CD4-positive, alpha-beta T cell treated with Interleukin-21 for 1 hour (primary cell): ENCODE measurements at places on chromosomes 7 and 10.

- no peak for DNase-seq
Measured at GRCh38 chr7:21450941-21451340, 23.1 kb downstream of the SP4 start.

DNA sequence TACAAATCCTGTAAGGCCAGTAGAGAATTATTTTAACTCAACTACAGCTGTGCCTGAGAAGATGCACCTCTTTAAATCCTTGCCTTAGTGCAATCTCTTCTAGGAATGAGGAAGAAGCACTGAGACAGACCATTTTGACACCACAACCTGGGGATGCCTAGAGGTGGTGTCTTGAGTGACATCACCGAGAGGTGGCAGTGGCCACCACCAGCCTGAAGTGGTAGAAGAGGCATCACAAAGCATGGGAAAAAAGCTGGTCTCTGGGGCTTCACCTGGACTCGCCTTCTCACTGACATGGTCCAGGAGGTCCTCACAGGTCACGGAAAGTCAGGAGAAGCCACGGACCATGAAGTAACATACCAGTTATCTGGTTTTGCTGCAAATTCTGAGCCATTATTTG is 99.2 kb upstream of the PDLIM1 start:
- no peak for DNase-seq

- peak; percentile 4 for DNase-seq
Measured at GRCh38 chr7:132575419-132575981, 770 bp downstream of the PLXNA4 start.

DNA sequence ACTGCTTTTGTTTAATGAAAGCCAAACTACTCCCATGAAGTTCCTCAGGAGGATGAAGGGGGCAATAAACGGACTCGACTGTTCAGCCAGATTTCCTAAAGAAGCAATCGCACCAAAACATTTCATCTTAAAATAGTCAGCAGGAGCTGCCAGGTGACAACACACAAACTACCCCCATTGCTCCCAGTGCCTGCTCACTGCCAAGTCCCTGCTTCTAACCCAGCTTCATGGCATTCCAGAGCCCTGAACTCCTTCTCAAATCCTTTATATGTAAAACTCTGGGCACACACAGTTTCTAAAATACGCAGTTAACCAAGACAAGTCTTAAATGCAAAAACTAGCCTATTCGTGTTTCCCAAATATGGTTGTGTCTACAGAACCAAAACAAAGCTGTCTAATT is 110.0 kb downstream of the SORBS1 start:
- DNase-seq: no peak

DNA sequence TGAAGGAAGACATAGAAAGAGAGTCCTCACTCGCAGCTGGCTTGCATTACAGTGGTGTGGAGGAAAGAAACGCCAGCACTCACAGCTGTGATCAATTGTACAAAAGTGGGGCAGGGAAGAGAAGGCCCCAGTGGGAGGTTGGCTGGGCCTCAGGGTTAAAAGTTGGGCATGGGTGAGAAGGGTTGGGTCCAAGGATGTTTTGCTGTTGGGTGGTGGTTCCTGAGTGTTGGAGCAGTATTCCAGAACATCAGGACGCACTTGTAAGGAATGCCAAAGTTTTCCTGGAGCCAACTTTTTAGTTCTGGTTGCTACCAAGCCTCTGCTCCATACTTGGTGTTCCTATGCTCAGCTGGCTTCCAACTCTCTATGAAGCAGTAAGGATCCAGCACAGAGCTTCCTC is 55.4 kb upstream of the MKRN1 start:
- no peak for DNase-seq

DNA sequence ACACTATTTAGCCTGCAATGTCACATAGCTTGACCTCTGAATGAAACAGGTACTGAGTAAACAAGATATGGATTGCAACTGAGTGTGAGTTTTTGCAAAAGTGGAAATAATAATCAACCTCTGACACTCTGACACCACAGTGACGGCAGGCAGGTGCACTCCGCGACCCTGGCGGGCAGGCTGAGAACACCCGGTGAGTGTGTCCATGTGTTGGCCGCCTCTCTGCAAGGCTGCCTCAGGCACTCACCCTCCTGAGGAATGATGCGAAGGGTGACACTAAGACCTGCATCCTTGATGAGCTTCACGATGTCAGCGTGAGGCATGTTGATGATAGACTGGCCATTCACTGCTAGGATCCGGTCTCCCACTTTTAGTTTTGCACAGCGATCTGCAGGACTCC is 336.2 kb downstream of the PHTF2 start:
- no peak for DNase-seq

DNA sequence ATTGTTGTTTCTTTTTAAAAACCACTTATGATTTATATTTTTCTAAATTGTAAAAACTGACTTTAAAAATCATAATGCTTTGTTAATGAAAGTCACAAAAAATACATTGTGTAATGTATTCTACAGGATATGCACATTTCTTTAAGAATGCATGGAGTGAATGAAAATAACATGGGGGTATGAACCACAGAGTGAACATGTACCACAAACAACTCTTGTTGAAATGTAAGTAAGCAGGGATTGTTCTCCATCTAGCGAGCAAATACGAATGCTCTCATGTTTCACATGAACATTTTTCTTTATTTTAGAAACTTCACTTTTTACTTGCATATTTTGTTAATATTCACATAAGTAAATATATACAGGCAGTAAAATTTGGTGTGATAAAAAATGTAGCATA is 35.6 kb upstream of the LAMB4 start:
- DNase-seq: no peak

DNA sequence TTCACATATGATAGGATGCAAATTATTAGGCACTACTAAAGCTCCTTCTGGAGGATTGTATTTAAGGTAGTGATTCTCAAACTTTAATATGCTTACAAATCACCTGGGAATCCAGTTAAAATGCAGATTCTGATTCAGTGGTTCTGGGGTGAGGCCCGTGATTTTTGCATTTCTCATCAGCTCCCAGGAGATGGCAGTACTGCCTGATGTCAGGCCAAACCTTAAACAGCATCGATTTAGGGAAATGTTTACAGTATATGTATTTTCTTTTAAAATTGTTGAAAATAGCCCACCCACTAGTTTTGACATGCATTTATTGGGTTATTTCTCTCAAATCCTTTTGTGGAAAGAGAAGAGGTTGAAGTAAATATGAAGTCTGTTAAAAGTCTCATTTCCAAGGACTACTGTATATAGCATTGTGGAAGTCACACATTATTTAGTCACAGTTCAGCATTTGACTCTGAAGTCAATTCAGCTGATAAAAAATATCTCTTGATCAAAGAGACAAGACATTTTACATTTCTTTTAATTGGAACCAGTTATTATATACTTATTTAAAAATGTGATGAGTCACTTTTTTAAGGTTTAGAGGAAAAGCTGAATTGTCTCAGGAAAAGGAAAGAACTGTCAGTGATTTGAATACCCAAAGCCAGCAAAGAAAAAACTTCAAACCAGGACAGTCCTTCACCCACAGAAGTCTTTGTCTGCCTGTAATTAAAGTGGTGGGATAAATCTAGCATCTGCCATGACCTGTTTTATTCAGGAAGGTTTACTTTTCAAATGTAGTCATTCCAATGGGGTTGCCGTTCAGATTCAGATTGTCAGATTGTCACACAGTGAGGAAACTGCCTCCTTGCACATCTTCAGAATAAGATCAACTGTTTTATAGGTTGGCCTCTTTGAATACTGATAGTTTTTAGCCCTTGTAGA is 21.1 kb upstream of the HBP1 start:
- peak; percentile 55 for DNase-seq

DNA sequence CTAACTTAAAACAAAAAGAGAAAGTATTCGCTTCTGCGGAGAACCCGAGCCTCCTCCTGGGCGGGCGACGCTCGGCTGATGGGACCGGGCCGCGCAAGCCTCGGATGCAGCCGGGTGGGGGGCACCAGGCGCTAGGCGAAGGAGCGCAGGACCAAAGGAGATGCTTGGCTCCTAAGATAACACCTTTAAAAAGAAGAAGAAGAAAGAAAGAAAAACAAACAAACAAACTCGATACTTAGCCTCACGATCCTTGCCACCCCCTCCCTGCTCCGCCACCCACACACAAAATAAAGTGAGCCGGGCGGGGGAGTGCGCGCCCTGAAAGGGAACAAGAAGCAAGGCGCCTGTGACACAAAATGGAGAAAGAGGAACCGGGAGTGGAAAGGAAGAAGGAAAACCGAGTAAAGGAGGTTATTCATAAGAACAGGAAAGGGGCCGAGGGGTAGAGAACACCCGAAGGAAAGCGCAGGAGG is 34.0 kb upstream of the EBLN1 start:
- peak; percentile 74 for DNase-seq

DNA sequence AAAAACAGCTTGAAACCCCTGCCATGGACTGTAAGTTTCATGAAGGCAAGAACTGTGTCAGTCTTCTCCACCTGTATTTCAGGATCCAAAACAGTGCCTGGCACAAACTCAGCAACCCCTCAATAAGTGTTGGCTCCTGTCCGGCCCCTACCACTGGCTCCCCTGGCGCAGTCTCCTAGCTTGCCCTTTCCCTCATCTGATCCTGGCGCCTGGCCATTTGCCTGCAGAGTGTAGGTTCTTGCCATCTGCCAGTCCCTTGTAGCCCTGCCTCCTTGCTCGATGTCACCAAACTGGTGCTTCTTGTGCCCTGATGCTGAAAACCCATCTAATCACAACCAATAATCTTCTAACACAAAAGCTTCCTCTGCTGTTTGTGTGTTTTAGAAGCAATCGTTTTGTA is 60.4 kb downstream of the LGI1 start:
- DNase-seq: no peak

- no peak for DNase-seq
Measured at GRCh38 chr7:156494960-156495359, 145.6 kb upstream of the RNF32 start.

DNA sequence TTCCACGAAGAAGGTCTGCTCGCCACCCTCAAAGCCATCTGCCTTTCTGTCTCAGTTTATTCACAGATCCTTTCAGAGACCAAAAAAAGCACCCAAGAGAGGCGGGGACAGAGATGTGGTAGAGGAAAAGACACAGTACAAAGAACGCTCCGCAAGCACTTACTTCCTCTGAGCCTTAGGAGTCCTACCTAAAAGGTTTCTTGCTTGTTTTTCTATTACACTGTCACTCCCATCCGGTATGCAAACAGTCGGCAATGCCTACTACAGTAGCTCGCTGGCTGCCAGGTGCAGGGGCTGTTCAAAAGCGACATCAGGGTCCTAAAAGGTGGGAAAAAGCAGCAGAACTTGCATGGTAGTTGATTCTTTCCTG is 816 bp downstream of the TECPR1 start:
- DNase-seq: peak; percentile 74

DNA sequence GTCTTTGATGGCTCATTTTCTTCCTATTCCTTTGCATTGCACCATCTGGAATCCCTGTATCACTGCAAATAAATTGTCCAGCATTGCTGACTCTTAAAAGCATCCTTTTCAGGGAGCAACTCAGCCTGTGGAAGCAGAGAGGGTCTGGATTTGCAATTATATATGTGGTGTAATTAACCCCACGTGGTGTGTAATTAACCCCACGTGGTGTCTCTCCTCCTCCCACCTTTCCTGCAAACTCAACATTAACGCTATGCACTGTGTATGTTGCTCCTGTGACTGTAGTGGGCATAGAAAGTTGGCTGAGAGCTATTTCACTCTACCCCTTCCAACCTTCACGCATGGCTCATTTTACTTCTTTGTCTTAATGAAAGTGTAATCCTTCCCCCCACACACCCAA is 689.0 kb upstream of the COBL start:
- DNase-seq: no peak

DNA sequence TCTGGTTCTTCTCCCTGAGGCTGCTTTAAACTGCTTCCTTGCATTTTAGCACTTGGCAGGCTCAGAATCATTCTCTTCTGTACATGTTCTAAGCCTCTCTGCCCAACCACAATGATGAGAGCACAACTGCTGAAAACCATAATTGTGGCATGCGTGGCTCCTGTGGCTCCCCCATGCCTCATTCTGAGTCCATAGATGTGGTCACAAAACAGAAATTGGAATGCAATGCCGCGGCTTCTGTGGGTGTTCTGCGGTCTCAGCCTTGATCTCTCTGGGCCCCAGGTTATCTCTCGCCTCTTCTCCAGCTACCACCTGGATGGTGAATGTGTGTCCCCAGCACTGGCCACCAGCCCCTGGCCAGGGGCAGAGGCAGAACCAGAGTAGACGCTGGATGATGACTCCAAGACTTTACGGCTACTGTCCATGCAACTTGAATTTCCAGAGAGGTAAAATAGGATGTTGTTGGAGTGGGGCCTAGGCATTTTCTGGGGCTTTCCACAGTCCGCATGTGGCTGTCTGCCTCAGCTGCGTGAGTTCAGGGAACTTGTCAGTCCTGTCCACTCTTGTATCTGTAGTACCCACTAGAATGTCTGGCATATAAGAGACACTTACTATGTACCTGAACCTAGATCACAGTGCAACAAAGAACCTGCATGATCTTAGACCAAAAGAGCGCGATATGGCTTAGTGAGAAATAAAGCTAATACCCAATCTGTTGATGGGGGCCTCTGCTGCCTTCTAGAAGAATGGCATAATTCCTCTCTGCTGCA is 52.4 kb upstream of the ADRB1 start:
- no peak for DNase-seq

GRCh38 chr7:78074713-78075112 is 276.1 kb downstream of the PHTF2 start:
- no peak for DNase-seq

DNA sequence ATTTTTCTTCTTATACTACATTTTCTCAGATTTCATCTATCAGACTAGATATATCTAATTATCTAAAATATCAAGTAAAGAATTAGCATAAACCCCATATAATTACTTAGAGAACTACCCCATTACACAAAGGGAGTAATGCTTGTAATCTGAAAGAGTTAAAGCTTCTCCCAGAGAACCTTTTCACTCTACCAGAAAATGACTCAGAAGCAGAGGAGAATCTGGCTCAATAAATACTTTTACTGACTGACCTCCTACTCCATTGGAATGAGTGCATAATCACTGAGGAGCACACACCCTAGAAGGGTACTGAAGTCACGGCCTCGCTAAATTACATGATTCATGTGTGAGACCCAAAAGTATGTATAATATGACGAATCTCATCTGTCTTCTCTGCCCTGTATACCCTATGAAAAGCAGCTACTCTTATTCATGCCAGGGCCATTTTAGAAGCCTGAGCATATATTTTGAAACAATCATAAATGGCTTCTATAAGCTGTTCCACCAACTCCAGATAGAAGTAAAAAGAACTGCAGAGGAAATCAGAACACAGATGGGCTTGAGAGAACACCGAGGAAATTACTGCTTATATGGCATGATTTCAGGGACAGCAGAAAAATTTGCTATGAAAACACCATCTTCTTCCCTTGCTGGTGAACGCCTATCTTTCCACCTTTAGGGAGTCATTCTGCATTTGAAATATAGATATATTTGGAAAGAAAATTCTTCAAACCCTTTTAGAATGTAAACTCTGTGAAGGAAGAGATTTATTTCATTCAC is 32.7 kb downstream of the DNMBP start:
- DNase-seq: no peak

DNA sequence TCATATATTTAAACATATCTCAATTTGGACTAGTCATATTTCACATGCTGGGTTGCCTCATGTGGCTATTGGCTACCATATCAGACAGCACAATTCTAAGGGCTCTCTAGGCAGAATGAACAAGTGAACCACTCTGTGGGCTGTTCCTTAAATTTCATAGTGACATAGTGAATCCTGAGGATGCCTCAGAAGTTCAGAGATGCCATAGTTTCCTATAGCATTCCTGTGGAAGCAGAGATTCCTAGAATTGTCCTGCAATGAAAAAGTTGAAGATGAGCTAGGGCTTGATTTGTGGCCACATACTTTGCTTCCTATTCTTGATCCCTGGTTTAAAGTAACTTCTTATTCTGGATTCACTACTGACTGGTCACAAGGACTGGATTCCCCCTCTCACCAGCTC is 35.6 kb downstream of the MKX start:
- DNase-seq: no peak

GRCh38 chr7:28778786-28779185 is 179.3 kb downstream of the TRIL start:
- DNase-seq: no peak
